ENCODE measurements at places on chromosomes 6 and 20.
A peak's percentile ranks its signal among the peaks of the same experiment; 100 is the strongest.

DNA sequence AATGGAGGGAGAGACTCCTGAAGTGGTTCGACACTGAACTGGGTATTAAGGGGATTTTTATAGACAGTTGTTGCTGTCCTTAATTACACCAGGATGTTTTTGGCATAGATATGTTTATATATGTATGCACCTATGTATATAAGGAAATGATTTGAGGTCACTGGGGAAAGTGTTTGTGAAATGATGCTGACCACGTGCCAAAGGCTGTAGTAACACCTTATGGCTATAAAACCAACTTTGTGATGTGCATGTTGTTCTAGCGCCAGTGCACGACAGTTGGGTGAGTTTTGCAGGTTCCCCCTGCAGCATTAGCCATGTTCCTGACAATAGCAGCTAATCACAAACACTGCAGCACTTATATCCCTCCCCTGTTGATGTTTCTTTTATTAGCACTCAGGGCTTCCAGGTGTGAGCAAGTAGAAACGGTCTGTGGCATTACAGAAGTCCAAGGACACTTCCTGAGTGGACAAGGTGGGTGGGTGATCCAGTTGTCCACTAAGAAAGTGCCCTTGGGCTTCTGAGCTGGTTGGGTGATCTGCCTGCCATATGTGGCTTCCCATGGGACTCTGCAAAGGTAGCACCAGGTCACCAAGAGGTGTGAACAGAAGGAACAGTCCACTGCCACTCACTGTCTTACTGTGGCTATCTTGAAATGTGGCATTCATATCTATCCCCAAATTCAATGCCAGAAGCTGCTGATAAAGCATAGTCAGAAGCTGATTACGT, 63.0 kb upstream of the RBM24 start:
- DNase-seq: no peak

DNA sequence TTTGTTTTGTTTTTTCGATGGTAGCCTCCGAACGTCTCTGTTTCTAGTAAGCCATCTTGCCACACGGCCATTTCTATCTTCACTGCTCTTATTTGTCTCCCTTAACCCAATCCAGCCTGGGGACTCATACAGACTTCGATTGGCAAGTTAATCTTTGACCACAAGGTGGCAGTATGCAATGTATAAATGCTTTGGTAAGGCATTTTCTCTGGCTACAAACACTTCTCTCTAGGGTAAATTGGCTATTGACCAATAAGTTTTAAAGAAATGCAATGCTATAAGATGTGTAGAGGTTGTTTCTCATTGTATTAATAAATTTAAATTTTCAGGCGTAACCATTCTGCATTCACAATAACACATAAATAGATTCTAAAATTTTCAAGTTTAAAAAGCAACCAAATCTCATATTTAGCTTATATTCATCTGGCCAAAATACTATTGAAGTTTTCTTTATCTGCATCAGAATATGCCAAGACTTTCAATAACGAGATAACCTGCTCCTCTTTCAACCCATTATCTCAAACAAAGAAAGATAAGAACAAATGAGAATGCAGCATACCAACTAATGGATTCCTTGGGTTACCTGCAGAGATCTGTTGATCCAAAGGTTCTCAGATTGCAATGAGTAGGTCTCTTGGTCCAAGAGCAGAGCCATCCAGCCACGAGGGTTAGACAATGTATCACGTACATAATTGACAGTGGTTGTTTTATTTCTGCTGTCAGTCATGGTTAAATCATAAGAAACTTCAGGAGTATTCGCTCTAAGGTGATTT, 231.9 kb downstream of the PKHD1 start:
- DNase-seq: peak; percentile 44

- no peak for DNase-seq
Measured at GRCh38 chr20:623021-623420, 12.9 kb upstream of the TCF15 start.

GRCh38 chr6:119157506-119157815, 79.0 kb upstream of the FAM184A start:
- no peak for DNase-seq
